ENCODE measurements at places on chromosomes 11 and 22.

DNA sequence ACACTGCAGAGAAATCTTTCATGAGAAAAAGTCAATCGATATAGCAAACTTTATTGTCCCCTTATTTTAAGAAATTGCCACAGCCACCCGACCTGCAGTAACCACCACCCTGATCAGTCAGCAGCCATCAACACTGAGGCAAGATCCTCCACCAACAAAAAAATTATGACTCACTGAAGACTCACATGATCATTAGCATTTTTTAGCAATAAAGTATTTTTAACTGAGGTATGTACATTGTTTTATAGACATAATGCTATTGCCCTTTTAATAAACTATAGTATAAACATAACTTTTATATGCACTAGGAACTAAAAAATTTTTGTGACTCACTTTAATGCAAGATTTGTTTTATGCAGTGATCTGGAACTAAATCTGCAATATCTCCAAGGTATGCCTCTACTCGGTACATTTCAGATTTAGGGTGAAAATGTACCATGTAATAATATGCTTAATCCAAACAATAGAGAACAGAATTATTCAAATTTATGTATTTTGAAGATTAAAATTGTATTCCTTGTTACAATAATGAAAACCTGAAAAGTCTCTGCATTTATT lies 79.2 kb upstream of the CEP126 start:
- no peak for DNase-seq

- DNase-seq, result no peak
These were observed 6.9 kb downstream of the KMT5B start for GRCh38 chr11:68206211-68206610.

DNA sequence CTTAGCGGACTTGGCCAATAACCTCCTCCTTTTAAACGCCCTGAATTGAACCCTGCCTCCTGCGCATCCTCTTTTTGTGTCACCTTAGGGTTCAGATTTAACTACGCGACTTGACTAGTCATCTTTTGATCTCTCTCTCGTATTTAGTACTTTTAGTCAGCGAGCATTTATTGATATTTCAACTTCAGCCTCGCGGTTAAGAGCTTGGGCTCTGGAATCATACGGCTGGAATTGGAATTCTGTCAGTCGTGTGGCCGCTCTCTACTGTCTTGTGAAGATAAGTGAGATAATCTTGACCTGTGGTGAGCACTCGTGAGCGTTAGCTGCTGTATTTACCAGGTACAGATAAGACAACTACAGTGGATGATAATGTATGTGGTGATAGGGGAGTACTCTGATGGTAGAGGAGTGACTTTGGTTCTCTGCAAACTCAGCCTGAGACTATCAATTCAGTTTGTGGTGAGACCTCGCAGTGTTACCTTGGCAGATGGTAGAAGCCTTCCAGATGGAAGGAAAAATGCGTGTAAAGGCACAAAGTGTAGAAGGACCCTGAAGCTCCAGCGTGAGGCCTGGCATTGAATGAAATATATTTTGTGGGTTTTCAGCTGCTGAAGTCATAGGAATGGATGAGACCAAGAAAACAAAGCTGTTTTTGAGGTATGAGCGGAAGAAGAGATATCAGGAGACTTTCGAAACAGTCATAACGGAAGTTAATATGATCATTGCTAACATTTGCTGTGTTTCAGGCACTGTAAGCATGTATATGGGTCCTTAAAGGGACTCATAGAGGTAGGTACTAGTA lies 682 bp downstream of the ATM start:
- no peak for DNase-seq

DNA sequence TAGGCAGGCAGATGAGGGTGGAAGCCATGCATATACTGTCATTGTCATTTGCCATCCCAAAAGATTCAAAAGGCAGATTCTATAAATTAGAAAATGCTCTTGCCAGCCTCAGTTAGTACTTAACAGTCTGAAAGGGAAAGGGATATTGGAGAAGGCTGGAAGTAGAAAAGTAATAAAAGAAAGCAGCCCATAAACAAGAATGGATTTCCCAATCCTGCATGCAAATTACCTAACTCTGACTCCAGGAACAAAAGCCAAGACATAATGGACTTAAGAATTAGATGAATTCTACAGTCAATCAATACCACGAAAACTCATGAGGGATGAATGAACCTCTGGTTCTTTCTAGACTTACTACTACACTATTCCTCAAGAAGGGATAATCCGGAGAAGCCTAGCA lies 5.9 kb downstream of the PAK1 start:
- DNase-seq, result no peak

DNA sequence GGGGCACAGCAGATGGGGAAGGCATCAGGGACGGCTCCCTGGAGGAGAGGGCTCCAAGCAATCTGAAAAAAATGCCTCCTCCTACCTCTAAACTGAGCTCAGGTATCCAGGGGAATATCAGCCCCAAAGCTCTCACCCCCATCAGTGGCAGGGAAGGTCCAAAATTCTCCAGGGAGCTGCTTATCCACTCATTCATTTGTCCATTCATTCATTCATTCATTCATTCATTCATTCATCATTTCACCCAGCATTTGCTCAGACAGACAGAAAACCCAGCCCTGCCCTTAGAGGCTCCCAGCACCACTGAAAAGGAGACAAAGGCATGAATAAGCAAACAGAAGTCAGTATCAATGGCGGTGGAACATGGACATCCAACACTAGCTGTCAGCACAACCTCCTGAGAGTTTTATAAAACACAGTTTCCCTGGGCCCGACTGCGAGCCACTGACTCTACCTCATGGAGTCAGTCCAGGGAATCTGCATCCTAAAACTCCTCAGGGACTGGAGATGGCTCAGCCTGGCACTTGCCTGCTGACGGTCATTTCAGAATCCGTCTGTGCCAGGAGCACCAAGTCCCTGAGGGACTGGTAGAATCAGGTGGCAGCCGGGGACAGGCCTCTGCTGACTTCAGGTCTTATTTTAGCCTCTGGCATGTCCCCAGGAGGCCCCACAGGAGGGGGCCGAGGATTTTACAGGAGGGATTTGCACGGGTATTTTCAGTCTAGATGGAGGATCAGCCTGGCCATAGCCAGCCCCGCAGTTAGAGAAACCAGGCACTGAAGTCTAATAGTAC lies 164.6 kb downstream of the MN1 start:
- no peak for DNase-seq

DNA sequence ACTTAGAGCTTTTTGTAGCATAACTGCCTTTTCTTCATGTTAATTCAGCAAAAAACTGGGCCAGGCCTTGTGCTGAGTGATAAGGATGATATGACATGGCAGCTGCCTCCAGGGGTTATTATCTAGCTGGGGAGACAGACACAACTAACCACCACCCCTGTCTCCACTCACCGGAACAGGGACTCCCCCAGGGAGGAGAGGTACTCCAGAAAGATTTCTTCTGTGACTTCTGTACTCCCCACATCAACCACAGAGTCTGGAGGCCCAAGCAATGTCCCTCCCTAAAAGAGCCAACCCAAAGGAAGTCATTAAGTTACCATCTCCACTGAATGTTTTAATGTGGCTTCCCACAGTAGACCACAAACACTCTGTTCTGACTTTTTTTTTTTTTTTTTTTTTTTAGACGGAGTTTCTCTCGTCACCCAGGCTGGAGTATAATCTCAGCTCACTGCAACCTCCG lies 14.3 kb upstream of the PMM1 start:
- DNase-seq, result no peak

GRCh38 chr11:129854232-129854805 lies 38.7 kb downstream of the TMEM45B start:
- no peak for DNase-seq

DNA sequence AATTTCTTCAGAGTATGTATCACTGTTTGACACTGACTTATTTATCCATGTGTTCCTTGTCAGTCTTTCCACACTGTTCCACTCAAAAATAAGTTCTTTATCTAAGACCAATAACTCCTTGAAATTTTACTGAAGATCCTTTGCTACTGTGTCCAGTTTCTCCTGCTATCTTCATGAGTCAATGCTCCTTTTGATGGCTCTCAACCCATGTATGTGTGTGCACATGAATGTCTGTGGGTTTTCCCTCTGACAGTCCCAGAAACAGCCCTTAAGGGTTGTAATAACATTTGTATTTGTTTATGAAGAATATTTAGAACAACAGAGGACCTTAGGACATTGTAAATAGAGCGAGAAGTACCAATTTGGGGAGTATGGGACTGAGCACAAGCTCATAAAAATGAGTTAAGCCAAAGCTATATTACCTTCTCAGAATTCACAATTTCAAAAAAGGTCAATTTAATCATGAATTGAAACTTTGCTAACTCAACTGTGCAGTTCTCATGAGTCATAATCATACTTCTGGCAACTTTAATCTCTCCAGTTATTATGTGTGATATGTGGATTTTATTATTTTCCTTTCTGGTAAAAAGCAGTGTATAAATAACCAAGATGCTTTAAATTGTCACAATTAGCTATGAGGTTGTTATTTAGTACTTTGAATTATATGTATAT lies 533.6 kb downstream of the CNTN5 start:
- no peak for DNase-seq

DNA sequence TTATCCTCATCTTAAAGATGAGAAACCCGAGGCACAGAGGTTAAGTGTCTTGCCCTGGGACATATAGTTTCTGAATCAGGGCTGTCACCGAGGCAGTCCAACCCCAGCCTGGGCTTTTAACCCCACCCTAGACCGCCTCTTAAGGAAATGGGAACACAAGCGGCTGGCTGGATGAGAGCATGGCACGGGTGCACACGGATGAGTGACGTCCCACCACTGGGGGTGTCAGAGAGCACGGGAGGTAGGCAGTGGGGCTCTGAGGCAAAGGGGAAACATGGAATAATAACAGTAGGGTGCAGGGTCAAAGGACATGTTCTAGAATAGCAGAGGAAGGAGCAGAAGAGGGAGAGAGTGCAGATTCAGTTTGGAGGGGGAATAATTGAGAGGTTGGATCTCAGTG lies 22.3 kb downstream of the PPFIBP2 start:
- no peak for DNase-seq

DNA sequence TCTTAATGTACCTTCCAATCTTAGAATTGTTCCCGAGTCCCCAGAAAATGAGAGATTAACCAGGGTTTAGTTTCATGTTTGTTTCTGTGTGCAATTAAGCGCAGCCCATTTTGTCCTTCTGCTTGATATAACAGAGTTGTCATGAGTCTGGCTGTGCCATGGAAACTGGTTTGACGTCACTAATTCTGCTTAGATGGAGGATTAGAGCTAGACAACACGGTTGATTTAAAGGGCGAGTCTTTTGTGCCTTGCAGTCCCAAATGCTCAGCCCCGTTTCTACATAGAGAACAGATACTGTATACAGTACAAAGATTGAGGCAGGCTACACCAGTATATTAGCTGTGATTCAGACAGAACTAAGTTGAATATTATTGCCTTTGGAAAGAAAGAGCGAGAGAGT lies 45.5 kb upstream of the ALKBH3 start:
- no peak for DNase-seq

DNA sequence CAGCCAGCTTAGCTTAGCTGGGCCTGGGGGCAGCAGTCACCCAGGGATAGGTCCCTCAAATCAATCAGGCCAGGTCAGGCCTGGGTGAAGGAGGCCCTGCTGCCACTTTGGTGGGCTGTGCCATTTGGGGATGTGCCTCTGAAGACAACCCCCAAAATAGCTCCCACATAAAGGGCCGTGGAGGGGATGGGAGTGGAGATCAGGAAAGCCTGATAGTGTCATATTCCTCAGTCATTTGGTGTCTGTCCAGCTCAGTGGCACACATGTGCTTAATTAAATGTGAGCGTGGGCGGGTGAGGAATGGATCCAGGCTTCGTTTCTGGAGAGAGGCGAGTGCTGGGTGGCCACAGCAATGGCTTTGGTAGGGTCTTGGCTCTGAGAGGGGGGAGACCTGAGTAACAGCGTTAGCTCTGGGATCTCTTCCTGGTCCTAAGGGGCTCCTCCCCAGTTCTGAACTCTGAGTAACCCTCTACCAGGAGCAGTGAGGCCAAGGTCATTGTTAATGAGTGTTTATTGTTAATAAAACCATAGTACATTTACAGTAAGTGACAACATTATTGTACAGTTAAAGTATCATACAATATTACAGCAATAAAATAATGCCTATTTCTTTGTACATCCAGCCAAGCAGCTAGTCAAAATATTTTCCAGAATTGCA lies 45.2 kb downstream of the NAT10 start:
- no peak for DNase-seq

- DNase-seq, result no peak
These were observed at the start of gene GAB2 for GRCh38 chr11:78417175-78417887. Gene GAB2, minus strand, starts transcription at chr11:78417820. Its CDS starts 100 bp downstream, at chr11:78417720.

GRCh38 chr11:110972640-110973039 lies 260.4 kb upstream of the ARHGAP20 start:
- DNase-seq, result no peak

- DNase-seq, result no peak
These were observed 129.4 kb downstream of the CCDC34 start for GRCh38 chr11:27233654-27234042.

DNA sequence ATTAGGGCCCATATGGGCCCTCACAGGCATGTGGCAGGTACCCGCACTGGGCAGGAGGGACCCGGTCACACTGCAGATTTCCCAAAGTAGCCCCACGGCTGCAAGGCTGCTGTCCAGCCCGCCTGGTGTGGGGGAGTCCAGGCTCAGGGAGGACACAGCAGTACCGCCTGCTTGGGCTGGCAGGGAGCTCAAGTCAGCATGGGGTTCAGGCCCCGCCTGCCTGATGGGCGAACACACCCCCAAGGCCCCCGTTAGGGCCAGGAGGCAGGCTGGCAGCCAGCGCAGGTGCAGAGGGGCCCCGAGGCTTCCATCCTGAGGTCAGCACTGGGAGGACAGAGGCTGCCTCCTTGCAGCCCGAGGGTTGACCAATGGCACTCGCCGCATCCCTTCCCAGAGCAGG lies 5.5 kb downstream of the ZDHHC8 start:
- DNase-seq, result no peak

DNA sequence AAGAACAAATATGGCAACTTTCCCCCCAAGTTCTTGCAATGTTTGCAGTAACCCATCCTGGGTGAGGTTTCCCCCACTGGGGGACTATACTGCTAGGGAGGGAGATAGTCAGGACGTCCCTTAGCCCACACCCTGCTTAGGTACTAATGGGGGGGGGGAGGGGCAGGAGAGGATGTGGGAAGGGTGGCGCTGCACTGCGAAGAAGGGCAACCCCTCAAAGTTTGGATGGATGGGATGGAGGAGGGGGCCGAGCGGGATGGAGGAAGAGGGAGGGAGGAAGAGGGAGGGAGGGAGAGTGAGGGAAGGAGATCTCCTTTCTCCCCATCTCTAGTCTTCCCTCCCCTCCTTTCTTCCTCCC lies 100.6 kb upstream of the HSD17B12 start:
- DNase-seq, result no peak

GRCh38 chr22:36833073-36833472 lies 16.2 kb upstream of the PVALB start:
- DNase-seq, result no peak

DNA sequence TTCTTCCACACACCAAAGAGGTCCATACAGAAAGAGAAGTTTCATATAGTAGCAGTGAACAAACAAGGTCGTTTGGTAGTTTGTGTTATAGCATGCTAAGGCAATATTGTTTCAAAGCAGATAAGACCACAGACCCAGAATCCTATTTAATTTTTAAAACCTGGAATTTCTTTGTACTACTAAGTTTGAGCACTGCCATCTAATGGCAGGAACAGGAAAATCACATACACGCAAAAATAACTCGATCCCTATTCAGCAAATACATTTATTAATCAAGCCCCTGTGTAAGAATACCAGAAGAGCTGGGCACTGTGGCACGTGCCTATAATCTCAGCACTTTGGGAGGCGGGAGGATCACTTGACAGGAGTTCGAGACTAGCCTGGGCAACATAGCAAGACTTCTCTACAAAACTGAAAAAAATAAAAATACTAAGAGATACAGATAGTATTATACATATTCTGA lies 2.9 kb upstream of the BTBD10 start:
- no peak for DNase-seq
